ENCODE measurements at places on chromosomes 6 and 20.

DNA sequence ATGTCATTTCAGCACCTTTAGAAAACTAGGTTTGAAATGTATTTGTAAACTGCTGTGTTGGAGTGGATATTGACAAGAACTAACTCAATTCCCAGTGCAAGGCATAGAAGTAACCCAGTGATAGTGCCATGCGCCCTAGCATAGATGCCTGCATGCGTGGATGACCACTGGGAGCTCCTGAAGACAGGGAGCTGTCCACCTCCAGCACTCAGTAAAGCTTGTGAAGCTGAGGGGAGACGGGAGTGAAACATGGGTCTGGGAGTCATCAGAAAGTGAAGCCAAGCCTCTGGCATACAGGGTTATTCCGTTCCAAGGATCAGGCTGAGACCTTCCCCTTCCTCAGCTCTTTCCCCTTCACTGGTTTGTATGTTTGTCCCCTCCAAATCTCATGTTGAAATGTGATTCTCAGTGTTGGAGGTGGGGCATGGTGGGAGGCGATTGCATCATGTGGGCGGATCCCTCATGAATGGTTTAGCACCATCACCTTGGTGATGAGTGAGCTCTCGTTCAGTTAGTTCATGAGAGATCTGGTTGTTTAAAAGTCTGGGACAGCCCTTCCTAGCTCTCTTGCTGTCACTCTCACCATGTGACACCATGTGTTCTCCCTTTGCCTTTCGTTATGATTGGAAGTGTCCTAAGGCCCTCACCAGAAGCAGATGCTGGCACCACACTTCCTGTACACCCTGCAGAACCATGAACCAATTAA, 146.5 kb upstream of the FERMT1 start:
- no peak for DNase-seq

GRCh38 chr20:46683939-46684750, 5.1 kb downstream of the TP53RK start:
- DNase-seq: no peak

GRCh38 chr20:17480696-17481095, 50.5 kb downstream of the BFSP1 start:
- no peak for DNase-seq

- DNase-seq: no peak
Observed at GRCh38 chr6:108640104-108640503, 79.4 kb downstream of the FOXO3 start.

DNA sequence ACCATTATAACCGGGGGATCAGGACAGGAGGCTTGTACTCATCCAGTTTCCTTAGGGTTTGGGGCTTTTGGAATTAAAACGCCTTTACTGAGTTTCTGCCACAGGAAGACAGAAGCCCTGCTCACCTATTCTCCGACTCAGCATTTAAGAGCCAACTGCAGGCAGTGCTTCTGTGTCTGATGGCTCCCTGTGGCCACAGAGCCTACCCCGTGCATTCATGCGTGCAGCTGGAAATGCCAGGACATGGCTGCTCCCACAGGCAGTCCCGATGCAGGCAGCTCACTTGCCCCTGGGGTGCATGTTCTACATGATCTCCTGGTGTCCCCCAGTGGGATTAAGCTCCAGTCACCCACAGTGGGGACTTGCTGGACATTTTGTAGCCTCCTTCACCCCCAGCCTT, 22.2 kb downstream of the ZNF831 start:
- no peak for DNase-seq

DNA sequence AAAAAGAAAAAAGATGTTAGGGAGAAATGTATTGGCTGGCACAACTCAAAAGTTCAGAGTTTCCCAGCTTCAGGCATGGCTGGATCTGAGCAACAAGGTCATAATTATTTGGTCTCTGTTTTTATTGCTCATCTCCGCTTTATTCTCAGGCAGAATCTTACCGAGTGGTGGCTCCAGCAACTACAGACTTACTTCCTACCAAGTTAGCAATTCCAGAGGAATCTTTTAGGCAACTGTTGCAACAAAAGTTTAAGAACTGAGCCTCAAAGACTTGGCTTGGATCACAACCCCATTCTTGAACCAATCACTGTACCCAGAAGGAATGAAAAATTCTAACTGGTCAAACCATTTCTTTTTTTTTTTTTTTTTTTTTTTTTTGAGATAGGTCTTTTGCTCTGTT, 35.5 kb upstream of the NCOA3 start:
- DNase-seq: no peak

DNA sequence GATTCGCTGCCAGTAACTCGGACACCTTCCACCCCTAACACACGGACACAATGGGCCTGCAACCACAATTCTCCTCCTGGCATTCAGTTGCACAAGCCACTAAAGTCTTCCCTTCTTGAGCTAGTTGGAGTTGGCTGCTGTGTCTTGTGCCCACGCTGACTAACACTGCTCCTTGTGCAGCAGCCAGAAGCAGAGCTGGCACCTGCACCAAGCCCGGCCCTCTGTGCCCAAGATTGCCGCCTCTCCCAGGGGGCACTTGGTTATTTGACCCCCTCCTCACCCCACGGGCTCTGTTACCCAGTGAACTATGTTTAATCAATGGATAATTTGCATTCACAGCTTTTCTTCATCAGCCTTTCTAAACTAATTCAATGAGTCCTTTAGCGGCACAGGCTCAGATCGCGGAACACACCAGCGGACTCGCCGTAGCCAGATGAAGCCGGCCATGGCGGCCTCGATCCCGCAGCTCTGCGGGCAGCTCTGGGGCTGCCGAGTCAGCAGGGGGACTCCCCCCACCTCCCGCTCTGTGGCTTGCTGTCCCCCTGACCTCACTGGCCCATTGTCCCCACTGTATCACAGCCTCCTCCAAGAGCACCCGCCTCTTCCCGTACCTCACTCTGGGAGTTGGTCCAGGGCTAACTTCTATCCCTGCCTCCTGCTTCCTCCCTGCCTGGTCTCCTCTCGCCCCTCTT, 94.8 kb upstream of the AFDN start:
- DNase-seq: no peak

- DNase-seq: no peak
Observed at GRCh38 chr6:93801101-93801847, 381.9 kb upstream of the EPHA7 start.

- DNase-seq: no peak
Observed at GRCh38 chr6:12640438-12640837, 76.1 kb upstream of the PHACTR1 start.

GRCh38 chr20:9177278-9177677, 108.4 kb downstream of the PLCB4 start:
- no peak for DNase-seq

DNA sequence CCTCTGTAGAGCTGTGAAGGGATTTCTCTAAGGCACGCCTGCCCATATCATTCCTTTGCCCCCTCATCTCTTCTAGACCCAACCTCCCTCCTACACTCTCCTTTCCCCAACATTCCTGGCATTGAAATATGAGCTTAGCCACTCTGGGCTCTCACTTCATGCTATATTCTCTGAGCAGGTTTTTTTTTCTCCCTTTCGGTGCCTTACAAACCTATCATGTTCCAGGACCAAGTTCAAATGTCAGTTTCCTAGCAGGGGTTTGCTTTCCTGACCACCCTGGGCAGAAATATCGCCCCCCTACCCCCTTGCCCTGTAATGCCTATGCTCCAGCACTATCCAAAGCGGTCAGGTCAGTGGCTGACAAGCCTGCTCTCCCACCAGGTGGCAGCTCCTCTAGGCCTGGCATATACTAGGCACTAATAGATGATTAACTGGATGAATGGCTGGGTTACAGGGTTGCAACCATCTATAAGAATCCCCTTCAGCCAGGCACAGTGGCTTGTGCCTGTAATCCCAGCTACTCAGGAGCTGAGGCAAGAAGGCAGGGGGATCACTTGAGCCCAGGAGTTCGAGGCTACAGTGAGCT, 25.7 kb upstream of the AAR2 start:
- DNase-seq: no peak

DNA sequence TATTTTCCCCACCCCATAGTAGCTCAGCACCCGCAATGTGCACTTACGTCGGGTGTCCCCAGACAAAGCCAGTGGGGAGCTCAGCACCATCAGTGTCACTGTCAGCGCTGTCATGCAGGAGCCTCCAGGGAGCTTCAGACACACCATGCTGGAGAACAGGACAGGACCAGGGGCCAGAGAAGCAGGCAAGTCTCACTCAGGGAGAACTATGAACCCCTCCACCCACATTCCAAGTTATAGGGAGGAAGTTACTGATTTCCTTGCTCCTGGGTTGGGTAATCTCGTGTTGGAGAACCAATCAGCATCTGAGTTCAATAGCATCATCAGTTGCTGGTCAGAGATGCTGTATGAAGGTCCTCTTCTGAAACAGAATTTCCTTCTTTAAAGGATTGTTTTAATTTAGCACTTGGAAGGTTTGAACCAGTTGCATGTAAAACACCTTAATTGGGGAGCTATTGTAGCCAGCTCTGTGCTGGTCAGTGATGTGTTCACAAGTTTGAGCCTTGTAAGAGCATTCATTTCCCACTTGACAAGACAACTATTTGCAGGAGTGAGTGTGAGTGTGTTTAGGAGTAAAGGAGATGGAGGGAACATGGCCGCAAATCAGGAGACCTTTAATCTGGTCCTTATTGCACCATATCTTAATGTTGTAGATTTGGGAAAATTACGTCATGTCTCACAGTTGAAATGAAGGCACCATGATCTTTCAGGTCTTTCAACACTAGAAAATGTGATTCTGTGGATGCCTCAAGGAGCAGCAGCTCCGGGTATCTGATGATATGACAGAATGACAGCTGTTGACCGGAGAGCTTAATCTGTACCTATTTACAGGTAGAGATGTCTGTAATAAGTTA, at the start of gene HLA-DRB1:
Gene HLA-DRB1 (minus strand): TSS at position 253 of the 854 bp plus-strand sequence. CDS start 106 bp downstream, at position 147.
- DNase-seq: no peak

DNA sequence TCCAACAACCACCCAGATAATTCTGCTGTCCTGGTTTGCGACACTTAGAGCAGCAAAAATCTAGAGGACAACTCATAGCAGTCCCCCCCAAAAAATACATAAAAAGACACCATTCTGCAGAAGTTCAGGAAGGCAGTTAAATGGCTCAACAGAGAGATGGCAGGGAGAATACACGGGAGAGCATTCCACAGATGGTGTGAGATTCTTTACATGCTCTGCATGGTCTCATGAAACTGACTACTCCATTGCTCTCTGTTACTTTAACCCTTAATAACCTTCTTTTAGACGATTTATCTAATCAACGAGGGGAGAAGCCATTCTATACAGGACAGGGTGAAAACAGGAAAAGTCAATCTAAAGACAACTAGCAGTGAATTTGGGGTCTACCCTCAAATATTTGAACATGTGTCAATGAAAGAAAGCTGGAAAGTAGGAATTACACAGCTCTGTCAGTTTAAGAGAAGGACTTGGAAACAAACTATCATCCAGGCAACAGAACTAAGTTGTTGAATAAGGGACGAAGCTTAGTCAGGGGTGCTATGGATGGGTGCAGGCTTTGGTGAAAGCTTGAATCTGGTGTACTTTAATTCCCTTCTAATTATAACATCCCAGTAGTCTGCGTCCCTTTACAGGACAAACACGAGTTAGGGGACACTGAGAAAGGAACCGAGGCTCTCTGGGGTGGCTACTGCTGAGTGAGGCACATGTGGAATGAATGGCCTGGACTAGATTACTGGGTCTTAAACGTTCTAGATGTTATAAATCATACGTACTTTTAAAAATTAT, 5.1 kb downstream of the PERP start:
- no peak for DNase-seq

DNA sequence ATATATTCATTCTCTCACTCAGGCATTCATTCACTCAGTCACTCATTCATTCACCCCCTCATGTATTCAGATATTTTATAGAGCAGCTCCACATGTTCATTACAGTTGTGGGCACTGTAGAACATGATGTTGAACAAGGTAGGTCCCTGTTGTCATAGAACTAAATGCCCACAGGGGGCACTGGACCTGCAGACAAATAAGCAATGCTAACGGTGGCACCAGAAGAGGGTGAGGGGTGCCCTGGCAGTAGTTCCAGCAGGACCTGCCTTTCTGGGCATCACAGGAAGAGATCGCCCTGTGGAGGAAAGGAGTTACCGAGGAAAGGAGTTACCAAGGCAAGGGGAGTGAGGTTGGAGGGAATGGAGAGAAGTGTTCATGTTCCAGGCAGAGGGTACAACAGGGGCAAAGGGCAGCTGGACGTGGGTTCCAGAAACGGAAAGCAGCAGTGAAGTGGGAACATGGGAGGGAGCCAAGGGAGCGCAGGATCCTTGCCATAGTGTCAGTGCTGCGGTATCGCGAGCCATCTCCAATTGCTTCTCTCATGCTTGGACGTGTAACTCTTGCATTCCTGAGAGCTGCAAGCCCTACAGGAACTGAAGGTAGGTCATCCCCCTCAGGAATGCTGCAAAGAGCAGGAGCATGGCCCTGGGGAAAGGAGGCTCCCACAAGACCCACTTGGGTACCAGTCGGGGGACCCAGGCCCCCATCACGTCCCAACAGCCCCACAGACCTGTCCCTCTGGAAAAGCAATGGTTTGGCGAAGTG, 128.2 kb downstream of the EDN3 start:
- DNase-seq: no peak

DNA sequence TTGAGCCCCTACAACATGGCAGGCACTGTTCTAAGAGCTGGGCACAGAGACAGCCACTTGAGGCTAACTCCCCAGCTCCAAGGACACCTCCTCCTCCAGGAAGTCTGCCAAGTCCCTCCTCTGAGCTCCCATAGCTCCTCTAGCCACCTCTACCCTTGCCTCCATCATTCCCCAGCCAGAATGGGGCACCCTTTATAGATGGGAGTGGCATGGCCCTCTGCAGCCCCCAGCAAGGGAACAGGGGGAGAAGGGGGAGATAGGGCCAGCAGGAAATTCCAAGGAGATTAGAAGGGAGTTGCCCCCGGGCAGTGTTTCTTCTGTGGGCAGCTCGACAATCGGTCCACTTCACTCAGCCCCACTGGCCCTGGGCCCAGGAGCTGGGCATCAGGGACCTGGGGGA, 19.7 kb upstream of the TLDC2 start:
- DNase-seq: no peak

DNA sequence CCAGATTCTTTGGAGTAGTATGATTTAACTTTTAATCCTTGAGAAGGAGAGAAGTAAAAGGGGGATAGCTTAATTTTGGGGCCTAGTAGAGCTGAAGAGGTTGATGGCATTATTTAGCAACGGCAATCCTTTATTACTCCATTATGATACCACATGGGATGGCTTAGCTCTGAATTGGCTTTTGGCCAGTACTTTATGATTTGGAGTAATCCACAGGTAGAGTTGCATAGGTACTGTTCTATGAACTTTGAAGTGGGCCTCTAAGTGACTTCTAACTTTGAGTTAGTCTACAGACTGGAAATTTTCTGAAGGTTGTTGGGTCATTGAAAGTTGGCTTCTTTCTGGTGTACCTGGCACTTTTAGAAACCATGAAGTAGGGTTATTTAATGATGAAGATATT, 11.6 kb downstream of the YWHAB start:
- no peak for DNase-seq

DNA sequence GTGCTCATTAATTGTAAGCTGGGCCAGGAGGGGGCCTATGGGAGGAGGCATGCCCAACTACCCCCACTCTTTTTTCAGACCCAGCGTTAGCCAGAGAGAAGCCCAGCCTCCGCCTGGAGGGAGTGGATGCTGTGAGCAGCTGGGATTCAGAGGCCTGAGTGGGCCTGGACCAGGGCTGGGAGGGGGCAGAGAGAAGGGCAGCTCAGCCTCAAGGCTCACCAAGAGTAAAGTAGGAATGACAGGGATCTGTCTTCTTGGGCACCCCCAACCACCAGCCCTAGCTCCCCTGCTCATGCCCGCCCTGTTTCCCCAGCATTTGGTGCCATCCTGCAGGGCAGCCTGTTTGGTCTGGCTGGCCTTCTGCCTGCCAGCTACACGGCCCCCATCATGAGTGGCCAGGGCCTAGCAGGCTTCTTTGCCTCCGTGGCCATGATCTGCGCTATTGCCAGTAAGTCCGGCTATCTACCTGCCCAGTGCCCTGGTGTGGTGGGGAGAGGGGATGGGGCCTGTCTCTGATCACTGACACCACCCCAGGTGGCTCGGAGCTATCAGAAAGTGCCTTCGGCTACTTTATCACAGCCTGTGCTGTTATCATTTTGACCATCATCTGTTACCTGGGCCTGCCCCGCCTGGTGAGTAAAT, 6.8 kb downstream of the SLC29A1 start:
- no peak for DNase-seq

All from activated CD8-positive, alpha-beta memory T cell treated with anti-CD3 and anti-CD28 coated beads for 1 hour (primary cell).